Myocyte (in vitro differentiated cells): ENCODE measurements at places on chromosomes 2 and 18. TPM values are rescaled to one million over a fixed set of nuclear protein-coding genes. Genes with fewer than 3 reads are reported as not detected.

The CROCC2 gene
- total RNA-seq, result 0.05 TPM in 1 of 2 replicates, not detected in the other

GRCh38 chr2:197498937-197499593 is 575 bp downstream of the HSPD1 start:
- DNase-seq, result peak; percentile 44

DNA sequence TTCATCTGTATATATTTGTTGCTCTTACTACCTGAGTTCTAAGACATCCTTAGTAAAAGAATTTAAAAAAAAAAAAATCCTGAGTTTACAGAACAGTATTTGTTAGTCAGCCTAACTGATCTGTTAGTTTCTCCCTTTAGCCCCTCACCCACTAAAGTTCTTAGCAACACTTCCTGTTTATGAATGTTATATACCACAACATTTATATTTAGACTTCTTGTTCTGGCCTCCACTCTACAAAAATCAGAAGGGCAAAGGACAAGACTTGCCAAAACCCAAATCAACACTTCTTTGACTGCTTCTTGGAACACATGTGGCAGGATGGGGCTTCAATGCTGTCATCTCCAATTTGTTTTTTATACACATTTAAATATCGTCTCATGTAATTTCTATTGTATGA is 71.1 kb downstream of the MGAT5 start:
- DNase-seq, result no peak

DNA sequence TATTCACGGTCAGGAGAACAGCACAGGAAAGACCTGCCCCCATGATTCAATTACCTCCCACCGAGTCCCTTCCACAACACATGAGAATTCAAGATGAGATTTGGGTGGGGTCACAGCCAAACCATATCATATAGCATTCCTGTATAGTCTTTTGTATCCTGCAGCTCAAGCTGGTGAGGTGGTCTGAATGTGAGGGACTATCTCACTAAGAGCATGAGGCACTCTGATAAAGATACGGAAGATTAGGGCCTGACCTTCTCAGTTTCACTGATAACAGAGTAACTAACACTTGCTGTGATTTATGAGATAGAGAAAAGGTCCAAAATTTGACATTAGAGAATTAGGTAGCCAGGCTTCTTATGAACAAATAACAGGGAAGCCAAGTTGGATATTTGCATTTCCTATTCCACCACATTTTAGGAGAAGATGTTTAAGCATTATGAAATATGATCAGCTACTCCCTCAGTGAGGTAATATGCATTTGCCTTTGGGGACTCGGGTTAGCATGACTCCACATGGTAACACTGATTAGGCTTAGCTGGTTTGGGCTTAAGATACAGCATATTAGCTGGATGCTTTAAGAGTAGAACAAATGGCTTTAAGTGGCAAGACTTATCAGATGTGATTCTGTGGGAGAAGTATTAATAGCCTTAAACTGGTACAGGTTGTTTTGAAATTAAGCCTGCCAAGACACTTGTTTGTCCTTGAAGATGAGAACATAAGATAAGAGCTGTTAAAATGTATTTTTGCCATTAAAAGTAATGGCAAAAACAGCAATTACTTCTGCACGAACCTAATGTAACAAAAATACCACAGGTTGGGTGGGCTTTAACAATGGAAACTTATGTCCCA is 106.9 kb upstream of the MSTN start:
- DNase-seq, result no peak

DNA sequence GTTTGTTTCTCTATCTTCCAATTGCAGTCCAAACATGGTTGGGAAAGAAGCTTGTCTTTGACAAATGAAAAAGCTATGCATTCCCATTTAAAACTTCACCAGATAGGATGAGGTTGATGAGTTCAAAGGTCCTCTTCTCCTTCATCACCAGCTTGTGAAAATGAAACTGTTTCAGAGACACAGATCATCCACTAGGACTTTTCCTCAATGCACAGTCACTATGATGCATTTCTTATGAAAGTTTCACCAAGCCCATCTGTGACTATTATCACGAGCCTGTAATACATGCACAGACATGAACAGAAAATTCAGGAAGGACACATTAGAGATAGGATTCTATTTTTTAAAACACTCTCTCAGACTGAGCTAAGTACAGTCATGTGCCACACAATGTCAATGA is 644.4 kb downstream of the PLCL1 start:
- no peak for DNase-seq

The RTP5 gene
- total RNA-seq, result 0.08 TPM in 1 of 2 replicates, not detected in the other

The SFT2D3 gene
- 8.3 and 10.5 TPM in 2 replicates for total RNA-seq

DNA sequence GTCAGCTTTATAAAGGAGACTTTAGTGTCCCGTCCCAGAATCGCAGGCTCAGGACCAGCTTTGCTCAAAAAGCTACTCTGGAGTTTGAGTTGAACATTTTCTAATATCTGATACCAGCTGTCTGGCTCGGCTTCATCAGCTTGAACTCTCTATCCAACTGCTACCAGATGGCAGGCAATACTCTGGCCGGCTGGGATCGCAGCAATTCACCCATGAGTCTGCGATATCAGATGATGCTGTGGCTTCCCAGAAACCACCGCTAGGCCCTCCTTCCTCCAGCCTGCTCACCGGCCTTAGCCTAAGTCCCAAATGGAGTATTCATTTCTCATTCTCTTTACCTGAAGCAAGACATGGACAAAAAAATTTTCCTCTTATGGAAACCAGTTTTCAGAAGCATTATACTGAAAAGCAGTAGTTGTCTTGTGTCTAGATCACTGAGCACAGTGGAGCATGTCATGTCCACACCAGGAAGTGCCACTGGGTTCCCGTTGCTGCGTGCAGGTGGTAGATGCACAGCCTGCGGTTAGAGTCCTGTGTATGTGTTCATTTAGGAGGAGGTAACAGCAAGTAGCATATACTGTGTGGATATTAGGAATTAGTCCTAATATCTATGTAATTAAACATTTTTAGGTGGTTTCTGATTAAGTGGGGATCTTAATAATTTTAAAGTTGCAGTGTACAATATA is 162.0 kb upstream of the SOX11 start:
- peak; percentile 38 for DNase-seq

The TYMS gene
- total RNA-seq, result 2.3 and 2.5 TPM in 2 replicates

The ALK gene
- total RNA-seq, result 0.27 TPM in 1 of 2 replicates, not detected in the other

DNA sequence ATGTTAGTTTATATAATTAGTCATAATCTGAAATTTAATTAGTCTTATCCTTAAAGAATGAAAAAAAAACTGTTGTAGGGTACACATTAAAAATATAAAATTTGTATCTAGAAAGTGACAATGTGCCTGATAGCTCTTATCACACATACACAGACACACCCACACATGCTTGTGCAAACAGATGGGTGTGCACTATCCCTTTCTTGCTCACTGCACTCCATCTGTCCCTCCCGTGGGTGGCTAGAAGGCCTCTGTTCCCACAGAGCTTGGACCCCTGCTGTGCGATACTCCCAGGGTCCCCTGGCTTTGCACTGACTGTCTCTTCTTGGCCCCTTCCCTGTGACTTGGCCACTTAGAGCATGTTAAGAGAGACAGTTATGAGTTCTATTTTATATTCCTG is 123.9 kb upstream of the ACKR3 start:
- DNase-seq, result no peak

DNA sequence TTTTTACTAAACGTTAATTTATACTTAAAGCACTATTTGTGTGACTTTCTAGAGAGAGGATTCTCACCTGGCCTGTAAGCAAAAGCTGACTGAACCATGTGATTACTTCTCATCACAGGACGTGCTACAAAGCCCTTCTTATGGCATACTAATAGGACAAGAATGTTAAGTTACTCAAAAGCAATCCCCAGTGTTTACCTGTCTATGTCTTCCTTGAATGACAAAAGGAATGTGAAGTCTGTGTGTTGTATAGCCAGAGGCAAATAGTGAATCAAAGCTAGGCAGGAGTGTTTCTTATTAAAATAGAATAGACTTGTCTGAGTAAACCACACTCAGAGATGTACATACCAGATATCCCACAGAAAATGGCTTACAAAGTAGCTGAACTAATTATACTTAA is 1465.5 kb downstream of the SUCLG1 start:
- no peak for DNase-seq

The RIT2 gene
- total RNA-seq, result not detected in 2 replicates

DNA sequence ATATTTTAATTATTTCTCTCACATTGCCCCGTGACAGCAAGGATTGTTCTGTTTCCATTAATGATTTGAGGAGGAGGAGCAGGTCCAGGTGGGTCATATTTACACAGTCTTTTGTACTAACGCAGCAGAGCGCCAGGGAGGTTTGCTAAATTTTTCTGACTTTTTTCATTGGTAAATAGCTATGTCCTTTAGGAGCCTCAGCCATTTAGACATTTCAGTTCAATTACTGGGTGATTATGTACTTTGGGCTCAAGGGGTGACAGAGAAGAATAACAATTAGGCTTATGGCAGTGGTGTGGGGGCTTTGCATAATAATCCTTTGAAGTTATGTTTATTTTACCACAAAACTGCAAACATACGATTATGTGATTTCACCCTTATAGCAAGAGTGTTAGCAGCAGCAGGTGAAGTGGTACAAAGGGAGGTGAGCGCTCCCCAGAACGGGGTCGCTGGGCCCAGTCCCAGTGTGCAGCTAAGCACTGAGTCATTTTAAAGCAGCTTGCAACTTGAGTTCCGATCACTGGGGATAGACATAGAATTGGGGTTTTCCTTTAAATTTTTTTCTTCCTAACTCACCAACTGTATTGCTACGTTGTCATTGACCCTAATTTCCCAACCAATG is 80.3 kb downstream of the TSHZ1 start:
- DNase-seq, result no peak

DNA sequence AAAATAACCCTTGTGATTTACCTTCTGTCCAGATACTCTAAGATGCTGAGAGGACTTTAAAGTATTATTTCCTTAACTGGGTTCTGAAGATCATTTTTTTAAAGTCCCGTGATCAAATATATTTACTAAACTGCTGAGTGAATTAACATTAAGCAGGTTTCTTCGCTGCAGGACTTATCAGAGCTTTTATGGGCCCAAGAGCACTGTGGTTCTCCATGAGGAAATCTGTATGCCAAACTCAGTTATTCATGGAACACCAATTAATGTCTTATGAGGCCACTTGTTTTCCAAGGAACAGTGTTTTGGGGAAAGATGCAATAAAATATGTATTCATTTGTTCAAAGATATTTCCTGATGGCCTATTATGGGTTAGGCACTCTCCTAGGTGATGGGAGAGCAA is 80.1 kb upstream of the ATG16L1 start:
- no peak for DNase-seq

The MREG gene
- 28.9 and 31.6 TPM in 2 replicates for total RNA-seq

The CXCR4 gene
- total RNA-seq, result not detected in 2 replicates

- no peak for DNase-seq
Observed at GRCh38 chr2:84556190-84556589, 39.9 kb downstream of the DNAH6 start.

DNA sequence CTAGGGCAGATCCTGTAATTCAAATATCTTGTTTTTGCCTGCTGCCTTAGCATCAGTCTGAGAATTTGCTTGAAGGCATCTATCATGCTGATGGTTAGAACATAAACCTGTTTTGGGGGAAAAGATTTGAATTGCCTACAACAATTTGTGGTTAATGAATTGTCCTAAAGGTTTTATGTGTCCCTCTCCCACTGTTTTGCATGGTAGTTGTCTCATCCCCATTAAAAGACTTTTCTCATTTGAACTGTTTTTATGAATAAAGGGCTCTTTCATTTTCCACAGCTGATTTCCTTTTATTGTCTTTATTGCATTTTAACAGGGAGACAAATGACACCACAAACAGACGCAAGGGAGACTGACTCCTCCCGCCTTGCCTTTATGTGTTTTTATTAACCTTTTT is 275.6 kb downstream of the PIK3C3 start:
- DNase-seq, result no peak

GRCh38 chr2:76572981-76573380 is 862.3 kb upstream of the GCFC2 start:
- no peak for DNase-seq

DNA sequence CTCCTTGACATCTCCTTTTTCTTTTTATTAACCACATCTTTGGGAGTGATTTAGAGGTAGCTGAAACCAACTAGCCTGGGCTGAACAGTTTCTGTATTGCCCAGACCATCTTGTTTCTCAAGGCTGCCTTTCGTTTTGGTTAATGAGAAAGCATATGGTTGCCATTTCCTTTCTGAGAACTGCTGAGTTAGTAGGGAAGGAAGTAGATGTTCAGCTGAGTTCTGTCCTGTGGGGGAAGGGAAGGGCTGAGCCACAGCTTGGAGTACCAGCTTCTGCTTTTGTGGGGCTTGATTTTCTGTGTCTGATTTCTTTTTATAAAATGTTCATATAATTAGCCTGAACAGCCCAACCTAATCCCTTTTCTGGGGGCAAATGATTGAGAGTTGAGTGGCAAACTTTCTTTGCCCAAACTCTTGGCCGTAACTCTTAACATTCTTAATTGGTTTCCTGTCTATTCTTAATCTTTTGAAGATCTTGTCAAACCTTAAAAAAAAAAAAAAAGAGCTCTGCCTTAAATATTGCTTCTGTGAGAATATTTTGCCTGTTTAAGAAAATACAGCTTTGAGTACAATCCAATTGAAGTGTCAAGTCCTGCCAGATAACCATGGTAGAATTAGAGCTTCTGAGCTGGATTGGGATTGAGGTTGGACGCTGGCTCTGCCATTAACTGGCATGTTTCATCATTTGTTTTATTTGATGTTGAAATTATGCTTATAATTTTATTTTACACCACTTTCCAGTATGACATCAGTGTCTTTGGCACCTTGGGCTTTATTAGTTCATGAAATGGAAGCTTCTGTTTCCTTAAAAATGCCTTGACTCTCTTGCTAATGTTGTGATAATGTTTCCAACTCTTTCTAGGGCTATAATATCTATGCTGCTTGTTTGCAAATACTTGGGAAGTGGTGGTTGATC is 1.9 kb upstream of the NABP1 start:
- DNase-seq, result no peak

The FTCDNL1 gene
- total RNA-seq, result 0.80 and 2.8 TPM in 2 replicates

The TEX44 gene
- total RNA-seq, result not detected in 2 replicates

DNA sequence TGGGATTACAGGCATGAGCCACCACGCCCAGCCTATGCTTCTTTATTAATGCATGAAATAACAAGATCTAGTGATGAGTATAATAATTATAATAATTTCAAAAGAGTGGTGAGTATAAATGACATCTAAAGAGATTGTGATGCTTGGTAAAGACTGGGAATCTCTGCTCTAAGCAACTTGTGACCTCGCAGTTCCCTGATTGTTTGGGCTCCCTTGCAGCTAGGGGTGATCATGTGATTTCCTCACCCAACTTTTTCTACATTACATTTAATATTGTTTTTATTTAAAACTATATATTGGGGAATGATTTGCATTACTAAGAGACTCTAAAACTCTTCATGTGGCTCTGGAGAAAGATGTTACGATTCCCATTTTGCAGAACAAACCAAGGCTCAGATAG is 4.1 kb upstream of the PPM1B start:
- no peak for DNase-seq

GRCh38 chr18:3747176-3747973 is 297.4 kb downstream of the TGIF1 start:
- DNase-seq, result no peak

DNA sequence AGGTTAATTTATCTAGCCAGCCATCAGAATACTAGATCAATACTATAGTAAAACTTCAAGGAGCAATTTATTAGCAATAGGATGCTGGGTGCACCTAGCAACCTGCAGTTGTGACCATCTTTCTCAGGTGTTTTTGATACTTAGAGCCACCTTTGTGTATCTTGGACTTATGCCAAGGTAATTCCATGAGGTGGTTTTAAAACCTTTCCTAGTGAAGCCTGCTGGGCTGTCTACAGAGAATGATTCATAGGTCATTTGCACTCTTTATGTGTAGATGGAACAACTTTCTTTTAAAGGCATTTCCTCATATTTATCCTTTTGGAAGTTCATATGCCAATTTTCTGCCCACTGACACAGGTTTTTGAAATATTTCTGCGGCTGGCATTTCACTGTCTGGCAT is 1030.1 kb upstream of the POU3F3 start:
- no peak for DNase-seq

- no peak for DNase-seq
Observed at GRCh38 chr2:58574873-58575272, 333.7 kb upstream of the FANCL start.
